HCT116 (cell line): ENCODE measurements at places on chromosomes 7 and 10. TPM values are rescaled to one million over a fixed set of nuclear protein-coding genes. Genes with fewer than 3 reads are reported as not detected.

- no peak for DNase-seq
Observed at GRCh38 chr7:151511946-151512345, 7.7 kb downstream of the RHEB start.

DNA sequence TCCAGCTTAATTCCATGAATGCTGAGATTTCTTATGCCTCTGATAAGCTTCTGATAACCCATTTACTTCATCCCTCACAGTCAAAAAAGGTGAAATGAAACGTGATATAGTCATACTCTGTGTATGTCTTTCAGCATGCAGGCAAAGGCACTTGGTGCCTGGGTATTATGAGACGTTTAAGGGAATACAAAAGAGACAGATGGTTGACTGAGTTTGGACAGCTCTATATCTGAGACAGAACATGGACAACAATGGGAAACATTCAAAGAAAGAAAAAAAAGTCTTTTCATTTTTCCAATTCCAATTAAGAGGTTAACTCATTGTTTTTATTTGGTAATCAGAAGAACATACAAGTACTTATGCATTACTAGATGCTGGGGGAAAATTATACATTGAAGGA is 96.2 kb downstream of the PPP1R17 start:
- DNase-seq, result no peak

GRCh38 chr10:129531969-129532660 is 65.1 kb downstream of the MGMT start:
- DNase-seq, result no peak

GRCh38 chr10:45581216-45581549 is 91.4 kb downstream of the ZFAND4 start:
- no peak for DNase-seq

- peak; percentile 10 for DNase-seq
Observed at GRCh38 chr10:83917537-83918506, 221.5 kb upstream of the GHITM start.

- DNase-seq, result no peak
Observed at GRCh38 chr7:93249491-93250148, 17.5 kb downstream of the VPS50 start.

DNA sequence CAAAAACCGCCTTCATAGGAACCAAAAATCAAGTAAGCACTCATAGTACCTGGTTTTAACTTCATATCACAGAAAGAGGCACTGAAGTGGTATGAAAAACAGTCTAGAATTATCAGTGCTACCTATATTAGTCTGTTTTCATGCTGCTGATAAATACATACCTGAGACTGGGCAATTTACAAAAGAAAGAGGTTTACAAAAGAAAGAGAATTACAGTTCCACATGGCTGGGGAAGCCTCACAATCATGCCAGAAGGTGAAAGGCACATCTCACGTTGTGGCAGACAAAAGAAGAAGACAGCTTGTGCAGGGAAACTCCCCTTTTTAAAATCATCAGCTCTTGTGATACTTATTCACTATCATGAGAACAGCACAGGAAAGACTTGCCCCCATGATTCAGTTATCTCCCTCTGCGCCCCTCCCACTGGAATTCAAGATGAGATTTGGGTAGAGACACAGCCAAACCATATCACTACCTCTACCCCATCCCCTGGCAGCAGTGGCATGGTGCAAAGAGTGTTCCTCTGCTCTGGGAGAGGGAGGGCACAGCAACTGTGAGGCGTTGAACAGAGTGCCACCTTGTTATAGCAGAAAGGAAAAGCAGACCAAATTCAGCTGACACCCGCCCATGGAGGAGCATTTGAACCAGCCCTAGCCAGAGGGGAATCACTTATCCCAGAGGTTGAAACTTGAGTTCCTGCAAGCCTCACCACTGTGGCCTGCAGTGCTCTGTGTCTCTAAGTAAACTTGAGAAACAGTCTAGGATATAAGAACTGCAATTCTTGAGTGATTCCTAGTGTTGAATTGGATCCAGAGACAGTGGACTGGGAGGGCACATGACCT is 61.9 kb upstream of the PTPRZ1 start:
- no peak for DNase-seq

DNA sequence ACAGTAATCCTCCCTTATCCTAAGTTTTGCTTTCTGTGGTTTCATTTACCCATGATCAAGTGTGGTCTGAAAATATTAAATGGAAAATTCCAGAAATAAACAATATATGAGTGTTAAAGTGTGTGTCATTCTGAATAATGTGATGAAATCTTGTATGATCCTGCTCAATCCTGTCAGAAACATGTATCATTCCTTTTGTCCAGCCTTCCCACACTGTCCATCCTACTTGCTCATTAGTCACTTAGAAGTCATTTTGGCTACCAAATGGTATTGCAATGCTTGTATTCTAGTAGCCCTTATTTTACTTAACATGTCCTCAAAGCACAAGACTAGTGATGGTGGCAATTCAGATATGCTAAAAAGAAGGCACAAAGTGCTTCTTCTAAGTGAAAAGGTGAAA is 1211.2 kb upstream of the SORCS1 start:
- no peak for DNase-seq

DNA sequence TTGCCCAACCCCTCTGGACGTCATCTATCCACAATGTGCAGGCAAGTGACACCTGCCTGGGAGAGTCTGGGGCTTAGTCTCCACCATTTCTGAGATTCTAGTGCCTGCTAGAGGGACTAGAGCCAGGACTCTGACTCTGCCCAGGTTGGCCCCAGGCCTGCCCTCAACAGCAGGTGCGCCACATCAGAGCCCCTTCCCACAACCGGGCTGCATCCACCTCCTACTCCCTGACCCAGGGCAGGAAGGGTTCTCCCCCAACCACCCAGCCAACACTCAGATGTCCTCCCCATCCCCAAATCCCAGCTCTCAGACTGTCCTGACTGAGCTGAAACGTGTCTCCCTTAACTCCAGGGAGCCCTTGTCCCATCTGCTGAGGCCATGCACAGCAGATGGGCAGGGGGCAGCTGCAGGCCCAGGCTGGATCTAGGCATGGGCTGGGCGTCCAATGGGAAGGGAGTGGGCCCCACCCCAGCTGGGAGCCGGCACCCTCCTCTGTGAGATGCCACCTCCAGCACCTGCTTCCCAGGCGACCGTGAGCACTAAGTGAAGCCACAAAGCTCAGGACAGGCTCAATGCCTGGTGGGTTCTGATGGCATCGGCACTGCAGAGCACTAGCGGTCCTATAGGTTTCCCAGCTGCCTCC is 49.2 kb downstream of the RASGEF1A start:
- no peak for DNase-seq

GRCh38 chr10:132946-133898 is 2.0 kb upstream of the ZMYND11 start:
- no peak for DNase-seq

GRCh38 chr7:8605221-8605620 is 171.8 kb downstream of the NXPH1 start:
- DNase-seq, result no peak

- no peak for DNase-seq
Observed at GRCh38 chr10:13834581-13835286, 248.0 kb downstream of the PRPF18 start.

- DNase-seq, result no peak
Observed at GRCh38 chr10:75655791-75656451, 224.5 kb downstream of the LRMDA start.

DNA sequence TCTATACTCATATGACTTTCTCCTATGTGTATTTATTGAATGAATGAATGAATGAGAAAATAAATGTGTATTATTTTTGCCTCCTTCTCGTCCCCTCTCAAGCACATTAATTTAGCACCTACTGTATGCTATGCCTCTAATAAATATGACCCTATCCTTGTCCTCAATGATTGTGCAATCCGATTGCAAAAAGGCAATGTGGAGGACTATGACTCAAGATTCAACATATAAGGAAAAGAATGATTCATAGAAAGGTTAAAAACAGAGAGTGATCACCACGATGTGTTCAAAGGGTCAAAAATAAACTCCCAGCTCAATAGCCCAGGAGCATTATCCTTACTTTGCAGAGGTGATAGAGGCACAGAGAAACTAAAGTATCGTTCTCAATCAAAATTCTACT is 322.8 kb upstream of the SORCS1 start:
- no peak for DNase-seq

GRCh38 chr7:16300361-16300895 is 120.9 kb downstream of the CRPPA start:
- no peak for DNase-seq

- DNase-seq, result no peak
Observed at GRCh38 chr10:89609833-89610346, 35.2 kb downstream of the PANK1 start.

GRCh38 chr10:88147000-88147798 is 283.8 kb downstream of the PTEN start:
- no peak for DNase-seq

DNA sequence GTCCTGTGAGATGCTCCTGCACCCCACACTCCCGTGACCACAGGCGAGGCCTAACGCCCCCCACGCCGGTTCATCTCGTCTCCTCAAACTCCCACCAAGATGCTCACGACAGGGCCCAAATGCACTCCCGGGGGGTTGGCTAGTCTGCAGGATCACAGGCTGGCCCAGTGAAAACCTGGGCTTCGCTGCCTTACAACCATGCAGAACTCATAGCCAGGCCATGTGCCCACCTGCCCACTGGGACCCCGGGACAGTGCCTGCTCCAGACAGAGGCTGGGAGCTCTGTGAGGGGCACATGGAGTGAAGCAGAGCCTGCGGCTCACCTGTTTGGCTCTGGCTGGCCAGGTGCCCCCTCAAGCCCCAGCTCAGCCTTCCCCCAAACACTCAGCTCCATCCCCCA is 9.4 kb upstream of the GPER1 start:
- DNase-seq, result no peak

GRCh38 chr7:74097937-74098614 is 14.5 kb downstream of the LIMK1 start:
- no peak for DNase-seq

- DNase-seq, result no peak
Observed at GRCh38 chr10:5670662-5671375, 4.4 kb upstream of the ASB13 start.

DNA sequence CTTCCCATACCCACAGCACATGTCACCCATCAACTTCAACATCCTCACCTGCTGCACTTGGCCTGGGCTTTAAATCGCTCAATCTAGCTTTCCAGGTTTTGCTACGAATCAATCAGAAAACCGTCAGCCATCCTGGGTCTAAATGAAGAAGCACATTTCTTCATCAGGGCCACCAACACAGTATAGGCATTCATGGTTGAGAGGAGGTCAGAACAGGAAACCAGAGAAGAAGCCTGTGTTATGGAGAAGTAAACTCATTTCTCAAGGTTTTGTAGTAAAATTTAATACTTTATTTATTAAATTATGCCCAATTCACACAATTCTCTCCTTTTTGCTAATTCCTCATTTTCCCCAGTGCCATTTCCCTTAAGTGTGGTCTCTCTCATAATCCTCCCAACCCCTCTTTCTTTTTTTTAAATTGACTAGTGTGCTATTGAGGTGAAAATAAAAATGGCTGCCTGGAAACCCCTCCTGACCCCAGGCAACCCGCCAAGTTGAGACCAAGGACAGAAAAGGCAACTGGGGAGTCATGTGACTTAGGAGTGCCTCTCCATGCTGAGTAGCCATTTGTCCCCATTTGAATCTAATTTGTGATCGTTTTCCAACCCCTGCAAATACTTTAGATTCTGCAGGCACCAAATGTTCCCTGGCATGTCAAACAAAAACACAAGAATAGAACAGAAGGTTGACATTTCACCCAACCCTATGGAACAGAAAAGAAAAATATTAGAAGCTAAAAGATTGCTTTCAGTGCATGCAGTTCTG is 181.1 kb upstream of the NAMPT start:
- no peak for DNase-seq

- DNase-seq, result no peak
Observed at GRCh38 chr10:21326594-21327288, 198.7 kb downstream of the SKIDA1 start.

DNA sequence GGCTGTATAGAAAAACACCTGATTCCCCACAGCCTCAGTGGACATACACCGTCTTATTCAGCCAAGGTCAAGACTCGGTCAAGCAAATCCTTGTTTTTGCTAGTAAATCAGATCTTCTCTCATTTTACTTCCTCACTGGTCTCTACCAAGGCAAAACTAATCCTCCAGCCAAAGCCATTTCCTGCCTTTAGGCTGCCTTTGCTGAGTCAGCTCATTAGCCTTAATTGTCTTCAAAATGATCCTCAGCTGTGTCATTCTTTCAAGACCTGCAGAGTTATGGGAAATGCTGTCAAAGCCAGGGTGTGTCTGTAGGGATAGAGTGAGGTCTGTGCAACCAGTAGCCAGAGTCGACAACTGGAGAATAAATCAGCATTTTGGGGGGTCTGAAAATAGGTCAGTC is 107.2 kb upstream of the FAM180A start:
- no peak for DNase-seq

DNA sequence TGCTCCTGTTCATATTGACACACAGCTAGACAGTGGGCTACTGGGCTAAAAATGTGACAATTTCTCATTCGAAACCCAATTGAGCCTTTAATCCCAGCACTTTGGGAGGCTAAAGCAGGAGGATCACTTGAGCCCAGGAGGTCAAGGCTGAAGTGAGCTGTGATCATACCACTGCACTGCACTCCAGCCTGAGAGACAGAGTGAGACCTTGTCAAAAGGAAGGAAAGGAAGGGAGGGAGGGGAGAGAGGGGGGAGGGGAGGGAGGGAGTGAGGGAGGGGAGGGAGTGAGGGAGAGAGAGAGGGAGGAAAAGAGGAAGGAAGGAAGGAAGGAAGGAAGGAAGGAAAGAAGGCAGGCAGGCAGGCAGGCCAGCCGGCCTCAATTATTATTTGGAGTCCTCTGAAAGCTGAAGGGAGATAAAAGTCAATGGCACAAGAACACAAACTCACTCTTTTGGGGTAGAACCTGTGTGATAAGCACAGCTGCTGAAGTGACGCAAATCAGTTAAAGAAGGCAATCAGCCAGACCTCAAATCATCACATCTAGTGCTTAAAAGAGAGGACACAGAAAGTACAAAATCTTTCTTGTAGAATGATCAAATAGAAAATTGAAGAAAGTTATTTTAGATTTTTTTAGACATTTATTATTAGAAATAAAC is 98.1 kb downstream of the CCDC71L start:
- no peak for DNase-seq

The ZKSCAN5 gene
- 10.2 TPM for total RNA-seq

The TRIL gene
- total RNA-seq, result not detected

The ST8SIA6 gene
- total RNA-seq, result 1.3 TPM

The LIPK gene
- not detected for total RNA-seq

The UCN3 gene
- total RNA-seq, result not detected

The COL28A1 gene
- total RNA-seq, result 0.12 TPM

The PILRA gene
- 1.8 TPM for total RNA-seq

The SLC16A12 gene
- not detected for total RNA-seq

The UBTD1 gene
- total RNA-seq, result 12.8 TPM

The HOXA3 gene
- total RNA-seq, result 9.2 TPM

The RBP3 gene
- not detected for total RNA-seq

The ASAH2 gene
- 10.7 TPM for total RNA-seq

The OR2A42 gene
- total RNA-seq, result not detected

The CXCL12 gene
- total RNA-seq, result 0.47 TPM

The CPA5 gene
- total RNA-seq, result not detected

The APBB1IP gene
- 0.27 TPM for total RNA-seq

The CDH23 gene
- total RNA-seq, result not detected

The TAS2R3 gene
- total RNA-seq, result 1.4 TPM

The HTR7 gene
- 32.2 TPM for total RNA-seq

The PPP1R17 gene
- not detected for total RNA-seq

The OPN1SW gene
- not detected for total RNA-seq

The TEX36 gene
- 0.25 TPM for total RNA-seq
